Mesothelial cell of epicardium (in vitro differentiated cells): ENCODE measurements at places on chromosomes 7 and 10. TPM values are rescaled to one million over a fixed set of nuclear protein-coding genes. Genes with fewer than 3 reads are reported as not detected.
A peak's percentile ranks its signal among the peaks of the same experiment; 100 is the strongest.

- no peaks in the 10 kb centered on the region for H3K27me3 ChIP-seq
- peaks cover 2% of the 10 kb centered on the region for H3K36me3 ChIP-seq
- peaks cover 2% of the 10 kb centered on the region for H3K4me1 ChIP-seq
- DNase-seq = no peak
These were observed 132.7 kb upstream of the MDFIC start for GRCh38 chr7:114789161-114789560.

- no peak overlapping the region for H3K27ac ChIP-seq
- DNase-seq = no peak
- no peak overlapping the region for H3K4me3 ChIP-seq
- no peaks in the 10 kb centered on the region for H3K27me3 ChIP-seq
- no peaks in the 10 kb centered on the region for H3K36me3 ChIP-seq
- H3K4me1 ChIP-seq = no peaks in the 10 kb centered on the region
These were observed 26.8 kb upstream of the THSD7A start for GRCh38 chr7:11858622-11859302.

GRCh38 chr10:93149761-93150160 lies 76.1 kb downstream of the CYP26A1 start:
- H3K27ac ChIP-seq = no peak overlapping the region
- peaks cover 9% of the 10 kb centered on the region for H3K27me3 ChIP-seq
- H3K36me3 ChIP-seq = peaks cover 10% of the 10 kb centered on the region
- no peak for DNase-seq
- peaks cover 29% of the 10 kb centered on the region for H3K4me1 ChIP-seq
- H3K4me3 ChIP-seq = no peak overlapping the region

DNA sequence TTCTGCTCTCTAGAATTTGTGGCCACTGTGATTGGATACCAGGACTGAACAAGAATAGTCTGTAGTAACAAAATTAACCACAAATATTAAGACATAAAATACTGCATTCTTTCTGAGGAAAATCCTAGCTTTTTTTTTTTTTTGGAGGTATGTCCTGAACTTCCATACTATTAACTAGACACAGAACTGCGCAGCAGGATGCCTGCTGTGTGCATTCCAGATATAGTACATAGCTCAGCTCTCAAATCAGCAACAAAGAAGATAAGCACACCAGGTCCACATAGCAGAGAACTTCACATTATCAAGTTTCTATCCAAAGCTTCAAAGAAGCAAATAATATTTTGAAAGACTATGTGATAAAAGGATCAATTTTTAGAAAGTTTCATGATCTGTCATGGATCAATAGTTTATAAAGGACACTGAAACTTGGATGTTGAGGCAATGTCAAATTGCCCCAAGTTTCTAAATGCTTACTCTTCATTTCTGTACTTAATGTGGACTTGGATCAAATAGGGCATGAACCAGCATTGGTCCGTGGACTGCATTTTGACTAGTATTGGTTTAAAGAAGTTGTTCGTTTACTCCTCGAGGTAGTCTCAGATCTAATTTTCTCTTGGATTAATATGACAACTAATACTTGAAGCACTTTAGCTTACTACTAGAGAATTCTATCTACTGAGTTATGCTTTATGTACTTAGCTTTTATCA lies 15.4 kb downstream of the NAMPT start:
- no peaks in the 10 kb centered on the region for H3K4me1 ChIP-seq
- H3K27me3 ChIP-seq = no peaks in the 10 kb centered on the region
- DNase-seq = no peak
- H3K36me3 ChIP-seq = peaks cover 47% of the 10 kb centered on the region

- H3K27ac ChIP-seq = no peak overlapping the region
- no peak overlapping the region for H3K4me3 ChIP-seq
These were observed 7.8 kb upstream of the COMMD3 start for GRCh38 chr10:22308390-22308789.

GRCh38 chr7:47358357-47358756 lies 223.6 kb downstream of the TNS3 start:
- H3K27ac ChIP-seq = no peak overlapping the region
- H3K4me3 ChIP-seq = no peak overlapping the region
- no peaks in the 10 kb centered on the region for H3K27me3 ChIP-seq
- no peak for DNase-seq
- H3K4me1 ChIP-seq = peaks cover 22% of the 10 kb centered on the region

DNA sequence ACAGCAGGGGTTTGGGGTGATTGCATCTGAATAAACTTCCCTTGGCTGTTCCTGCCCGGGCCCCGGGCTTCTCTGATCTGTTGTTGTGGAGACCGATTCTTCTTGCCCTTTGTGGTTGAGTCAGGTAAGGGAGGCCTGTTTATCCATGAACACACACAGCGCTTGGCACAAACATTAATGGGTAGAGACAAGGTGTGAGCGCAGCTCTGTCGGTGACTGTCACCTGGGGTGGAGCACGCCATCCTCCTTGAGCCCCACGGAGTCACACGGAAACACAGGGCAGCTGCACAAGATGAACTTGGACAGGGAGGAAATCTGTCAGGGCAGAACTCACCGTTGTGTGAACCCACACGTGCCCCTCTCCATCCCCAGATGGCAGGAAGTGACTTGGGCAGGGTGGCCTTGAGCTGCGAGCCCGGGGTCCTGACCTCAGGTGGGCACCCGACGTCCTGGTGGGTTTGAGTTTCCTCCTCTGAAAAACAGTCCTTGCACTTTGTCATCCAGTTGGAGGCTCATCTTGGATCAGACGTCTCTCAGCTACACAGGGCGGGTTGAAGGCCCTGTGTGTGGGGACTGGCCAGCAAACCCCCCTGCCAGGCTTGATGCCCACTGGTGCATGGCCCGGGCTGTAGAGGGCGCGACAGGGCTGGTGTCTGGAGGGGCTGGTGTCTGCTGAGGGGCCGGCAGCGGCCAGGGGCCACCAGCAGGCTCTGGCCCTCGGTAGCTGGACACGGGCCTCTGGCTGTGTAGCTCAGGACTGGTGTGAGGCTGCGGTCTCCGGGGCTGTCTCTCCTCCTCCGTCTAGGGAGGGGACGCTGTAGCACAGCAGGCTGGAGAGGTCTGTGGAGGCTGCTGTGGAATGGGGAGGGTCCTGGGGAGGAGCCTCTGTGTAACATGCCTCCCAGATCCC lies 24.2 kb upstream of the SHH start:
- H3K36me3 ChIP-seq = no peaks in the 10 kb centered on the region
- H3K4me1 ChIP-seq = no peaks in the 10 kb centered on the region
- H3K27ac ChIP-seq = no peak overlapping the region
- H3K27me3 ChIP-seq = peaks cover 44% of the 10 kb centered on the region
- DNase-seq = no peak
- H3K4me3 ChIP-seq = no peak overlapping the region

GRCh38 chr7:125118444-125118843 lies 188.8 kb upstream of the POT1 start:
- peaks cover under 1% of the 10 kb centered on the region for H3K36me3 ChIP-seq
- H3K27ac ChIP-seq = no peak overlapping the region
- no peak overlapping the region for H3K4me3 ChIP-seq
- H3K4me1 ChIP-seq = no peaks in the 10 kb centered on the region

- H3K4me1 ChIP-seq = peaks cover 8% of the 10 kb centered on the region
- H3K4me3 ChIP-seq = no peak overlapping the region
- no peak overlapping the region for H3K27ac ChIP-seq
- no peaks in the 10 kb centered on the region for H3K27me3 ChIP-seq
These were observed 228.2 kb downstream of the CHRM2 start for GRCh38 chr7:137096607-137097006.

DNA sequence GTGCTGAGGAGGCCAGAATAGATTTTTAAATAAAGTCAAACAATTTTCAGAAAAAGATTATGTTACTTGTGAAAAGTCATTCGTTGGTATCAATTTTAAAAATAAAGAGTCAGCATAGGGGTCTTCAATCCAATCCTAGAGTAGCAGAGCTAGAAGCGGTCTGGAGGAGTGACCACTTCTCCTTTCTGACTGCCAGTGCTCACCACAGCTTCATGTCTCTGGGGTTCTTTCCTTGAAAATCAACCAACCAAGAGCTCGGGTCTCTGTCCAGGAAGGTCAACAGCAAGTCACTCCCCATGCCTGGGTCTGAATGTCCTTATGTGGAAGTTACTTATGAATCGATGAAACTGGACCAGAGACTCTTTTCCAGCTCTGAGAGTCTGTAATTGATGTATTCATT lies 14.3 kb downstream of the PTPRN2 start:
- no peaks in the 10 kb centered on the region for H3K4me1 ChIP-seq
- no peak for DNase-seq
- H3K4me3 ChIP-seq = no peak overlapping the region

- H3K4me1 ChIP-seq = peaks cover 21% of the 10 kb centered on the region
- H3K4me3 ChIP-seq = no peak overlapping the region
- no peaks in the 10 kb centered on the region for H3K27me3 ChIP-seq
- H3K27ac ChIP-seq = peak overlapping the region; percentile 31
These were observed 8.0 kb downstream of the SEPHS1 start for GRCh38 chr10:13340068-13340467.

- peaks cover 11% of the 10 kb centered on the region for H3K4me1 ChIP-seq
- H3K27me3 ChIP-seq = no peaks in the 10 kb centered on the region
- no peaks in the 10 kb centered on the region for H3K36me3 ChIP-seq
- no peak overlapping the region for H3K4me3 ChIP-seq
- H3K27ac ChIP-seq = no peak overlapping the region
These were observed 521.3 kb upstream of the LRRN3 start for GRCh38 chr7:110569486-110570205.

- DNase-seq = no peak
- H3K4me1 ChIP-seq = peaks cover 15% of the 10 kb centered on the region
- peaks cover 3% of the 10 kb centered on the region for H3K27me3 ChIP-seq
- no peaks in the 10 kb centered on the region for H3K36me3 ChIP-seq
These were observed 217.2 kb downstream of the RELN start for GRCh38 chr7:103772171-103772773.

- DNase-seq = no peak
- H3K4me1 ChIP-seq = peaks cover 21% of the 10 kb centered on the region
- peaks cover 5% of the 10 kb centered on the region for H3K36me3 ChIP-seq
- peaks cover 7% of the 10 kb centered on the region for H3K27me3 ChIP-seq
These were observed 474 bp downstream of the ORC5 start for GRCh38 chr7:104207348-104207730.

GRCh38 chr10:17766731-17767130 lies 14.7 kb downstream of the TMEM236 start:
- no peak overlapping the region for H3K4me3 ChIP-seq
- H3K4me1 ChIP-seq = no peaks in the 10 kb centered on the region
- peaks cover 4% of the 10 kb centered on the region for H3K27me3 ChIP-seq

GRCh38 chr10:86850481-86850880 lies 94.1 kb downstream of the BMPR1A start:
- peaks cover 8% of the 10 kb centered on the region for H3K4me1 ChIP-seq
- H3K4me3 ChIP-seq = no peak overlapping the region
- H3K27me3 ChIP-seq = no peaks in the 10 kb centered on the region

DNA sequence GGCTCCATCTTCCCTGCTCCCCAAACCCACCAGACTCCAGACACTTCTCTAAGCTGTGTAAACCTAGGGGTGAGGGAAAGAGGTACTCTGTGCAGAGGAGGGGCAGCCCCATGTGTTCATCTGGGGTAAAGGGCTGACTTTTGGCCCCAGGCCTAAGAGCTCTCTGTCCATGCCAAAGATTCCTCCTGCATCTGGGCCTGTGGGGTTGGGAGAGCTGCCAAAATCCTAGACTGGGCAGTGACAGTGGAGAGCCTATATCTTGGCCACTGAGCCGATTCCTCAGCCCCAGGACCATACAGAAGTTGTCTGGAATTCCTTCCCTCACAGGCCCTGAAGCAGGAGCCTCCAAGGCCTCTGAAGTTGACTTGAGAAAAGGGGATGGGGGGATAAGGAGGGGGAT lies 25.3 kb upstream of the LEP start:
- no peaks in the 10 kb centered on the region for H3K36me3 ChIP-seq
- no peak overlapping the region for H3K4me3 ChIP-seq
- DNase-seq = no peak
- H3K4me1 ChIP-seq = peaks cover 2% of the 10 kb centered on the region
- no peak overlapping the region for H3K27ac ChIP-seq
- H3K27me3 ChIP-seq = peaks cover 33% of the 10 kb centered on the region

GRCh38 chr10:122344741-122345258 lies 29.7 kb upstream of the PLEKHA1 start:
- DNase-seq = no peak
- no peak overlapping the region for H3K4me3 ChIP-seq
- H3K36me3 ChIP-seq = peaks cover 3% of the 10 kb centered on the region
- peaks cover 9% of the 10 kb centered on the region for H3K4me1 ChIP-seq

Gene OR2A7
- total RNA-seq = 10.8 to 11.3 TPM (median 11.1 TPM) in 3 replicates

Gene LRRN3
- 8.7 to 10.1 TPM (median 9.4 TPM) in 3 replicates for total RNA-seq

Gene LAMB4
- 16.8 to 21.0 TPM (median 18.3 TPM) in 3 replicates for total RNA-seq

Gene SUFU
- total RNA-seq = 32.4 to 33.4 TPM (median 32.7 TPM) in 3 replicates

Gene LLCFC1
- not detected in 3 replicates for total RNA-seq

Gene NPFFR1
- 0.11 to 0.14 TPM (median 0.13 TPM) in 3 replicates for total RNA-seq

Gene NKX1-2
- total RNA-seq = not detected in 3 replicates
